WTC11 (cell line): ENCODE measurements at places on chromosomes 1 and 21.
A peak's percentile ranks its signal among the peaks of the same experiment; 100 is the strongest.

- peak; percentile 66 for DNase-seq
Observed at GRCh38 chr1:118987468-118988185, 516 bp downstream of the TBX15 start.

GRCh38 chr1:20248971-20249612 is 41.6 kb upstream of the VWA5B1 start:
- no peak for DNase-seq

DNA sequence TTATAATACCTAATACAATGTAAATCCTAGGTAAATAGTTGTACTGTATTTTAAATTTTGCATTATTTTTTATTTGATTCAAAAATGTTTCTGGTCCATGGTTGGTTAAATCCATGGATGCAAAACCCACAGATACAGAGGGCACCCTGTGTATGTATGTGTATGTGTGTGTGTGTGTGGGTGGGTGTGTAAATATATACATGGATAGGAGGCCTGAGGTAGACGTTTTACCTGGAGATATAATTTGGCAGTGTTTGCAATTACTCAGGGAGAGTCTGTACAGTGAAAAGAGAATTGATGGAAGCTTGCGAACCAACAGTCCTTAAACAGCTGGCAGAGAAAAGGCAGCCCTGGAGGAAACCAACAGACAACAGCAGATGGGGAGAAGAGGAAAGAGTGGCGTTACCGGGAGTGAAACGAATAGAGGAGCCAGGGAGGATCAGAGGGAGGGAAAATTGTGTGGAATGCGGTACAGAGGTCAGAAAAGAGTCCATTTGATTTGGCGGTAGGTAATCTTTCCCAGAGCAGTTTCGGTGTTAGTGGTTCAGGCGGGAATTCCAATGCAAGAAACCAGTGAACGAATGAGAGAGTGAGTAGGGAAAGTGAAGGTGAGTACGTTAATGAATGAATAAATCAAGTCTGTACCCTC is 47.9 kb upstream of the NBL1 start:
- peak; percentile 14 for DNase-seq

- DNase-seq: no peak
Observed at GRCh38 chr1:26829184-26829911, 2.9 kb downstream of the ZDHHC18 start.

DNA sequence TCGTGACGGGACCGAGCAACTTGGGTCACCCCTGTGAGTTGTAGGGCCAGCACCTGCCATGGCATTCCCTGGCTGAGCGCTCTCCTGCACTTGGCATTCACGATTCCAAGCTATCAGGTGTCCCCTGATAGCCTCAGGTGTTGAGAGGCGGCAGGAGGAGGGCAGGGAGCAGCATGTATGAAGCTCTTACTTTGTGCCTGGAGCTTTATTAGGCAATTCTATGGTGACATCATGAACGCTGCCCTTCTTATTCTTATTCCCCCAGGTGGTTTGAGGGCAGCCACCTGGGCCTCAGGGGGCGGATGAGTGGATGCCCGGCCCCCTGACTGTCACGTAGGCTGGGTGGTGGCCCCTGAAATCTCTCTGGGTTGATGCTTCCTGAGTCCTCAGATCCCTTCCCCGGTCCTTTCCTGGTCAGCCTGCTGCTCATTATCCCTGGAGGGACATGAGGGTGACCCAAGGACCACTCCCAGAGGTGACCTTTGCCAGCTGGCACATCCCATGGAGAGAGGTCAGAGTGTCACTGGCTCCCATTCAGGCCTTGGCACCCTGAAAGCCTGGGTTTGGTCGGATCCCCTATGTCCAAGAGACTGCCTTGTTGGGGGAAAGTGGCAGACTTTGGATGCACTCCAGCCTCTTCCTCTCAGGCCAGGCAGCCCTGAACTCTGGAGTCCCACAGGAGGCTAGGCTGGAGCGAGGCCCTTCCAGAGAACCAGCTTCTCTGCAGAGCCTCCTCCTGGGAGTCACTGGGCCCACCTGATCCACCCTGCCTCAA is 51.9 kb downstream of the SPSB1 start:
- DNase-seq: no peak

GRCh38 chr1:99004861-99005442 is at the start of gene PLPPR5:
TSS of gene PLPPR5 (minus strand) at chr1:99004861. CDS start at chr1:99004671, 190 bp downstream.
- peak; percentile 70 for DNase-seq

DNA sequence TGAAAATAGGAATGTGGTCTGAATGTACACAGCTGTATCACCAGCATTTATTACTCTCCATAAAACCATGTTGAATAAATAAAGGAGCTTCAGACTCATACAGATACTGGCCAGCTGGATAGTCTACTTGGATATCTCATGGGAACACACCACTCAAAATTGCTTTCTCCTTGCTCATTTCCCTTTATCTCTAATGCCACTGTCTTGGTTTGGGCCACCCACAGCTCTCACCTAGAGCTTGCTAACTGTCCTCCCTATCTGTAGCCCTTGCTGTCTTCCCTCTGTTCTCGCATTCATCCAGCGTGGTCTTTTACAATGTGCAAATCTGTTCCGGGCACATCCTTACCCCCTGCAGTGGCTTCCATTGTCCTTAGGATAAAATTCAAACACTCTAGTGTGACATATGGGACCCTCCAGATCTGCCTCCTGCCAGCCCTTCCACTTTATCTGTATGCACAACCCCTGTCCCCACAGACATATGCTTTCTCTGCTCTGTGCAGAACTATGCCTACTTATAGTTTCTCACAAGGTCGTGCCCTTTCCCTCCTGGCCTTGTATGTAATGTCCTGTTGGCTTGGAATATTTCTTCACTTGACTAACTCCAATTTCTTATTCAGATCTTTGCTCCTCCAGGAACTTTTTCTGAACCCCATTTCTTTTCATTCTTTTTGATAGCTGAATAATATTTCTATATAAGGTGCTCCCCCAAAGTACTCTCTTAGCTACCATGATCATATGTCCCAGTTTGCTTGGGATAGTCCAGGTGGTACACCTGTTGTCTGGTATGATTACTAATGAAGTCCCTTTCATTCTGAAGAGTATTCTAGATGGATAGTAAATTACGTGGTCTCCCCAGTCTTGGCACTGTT is 2.9 kb downstream of the FLVCR1 start:
- DNase-seq: no peak

GRCh38 chr1:169521226-169521625 is 35.5 kb upstream of the SLC19A2 start:
- DNase-seq: no peak

- DNase-seq: no peak
Observed at GRCh38 chr1:86915737-86916235, 1.4 kb downstream of the HS2ST1 start.

GRCh38 chr21:45550522-45551210 is 8.4 kb upstream of the SLC19A1 start:
- DNase-seq: no peak

DNA sequence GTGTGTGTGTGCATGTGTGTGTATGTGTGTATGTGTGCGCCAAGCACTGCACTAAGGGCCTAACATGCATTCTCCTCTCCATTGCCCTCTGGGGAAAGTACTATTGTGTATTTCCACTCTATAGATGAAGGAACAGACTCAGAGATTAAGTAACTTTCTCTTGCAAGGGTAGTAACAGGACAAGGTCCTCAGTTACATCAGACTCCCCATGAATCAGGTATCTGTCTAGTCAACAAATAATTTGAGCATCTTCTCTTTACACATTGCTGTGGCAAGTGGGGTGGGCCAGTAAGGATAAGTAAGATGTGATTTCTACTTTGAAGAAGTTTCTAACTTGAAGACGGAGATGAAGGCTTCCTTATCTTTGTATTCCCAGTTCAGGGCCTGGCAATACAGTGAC is 5.0 kb upstream of the HTR1D start:
- no peak for DNase-seq

GRCh38 chr1:103461161-103462105 is 64.1 kb upstream of the RNPC3 start:
- DNase-seq: no peak

- DNase-seq: no peak
Observed at GRCh38 chr1:164637461-164638375, 78.7 kb downstream of the PBX1 start.
